Fibroblast of the conjunctiva (primary cell): ENCODE measurements at places on chromosomes 13 and 19.

DNA sequence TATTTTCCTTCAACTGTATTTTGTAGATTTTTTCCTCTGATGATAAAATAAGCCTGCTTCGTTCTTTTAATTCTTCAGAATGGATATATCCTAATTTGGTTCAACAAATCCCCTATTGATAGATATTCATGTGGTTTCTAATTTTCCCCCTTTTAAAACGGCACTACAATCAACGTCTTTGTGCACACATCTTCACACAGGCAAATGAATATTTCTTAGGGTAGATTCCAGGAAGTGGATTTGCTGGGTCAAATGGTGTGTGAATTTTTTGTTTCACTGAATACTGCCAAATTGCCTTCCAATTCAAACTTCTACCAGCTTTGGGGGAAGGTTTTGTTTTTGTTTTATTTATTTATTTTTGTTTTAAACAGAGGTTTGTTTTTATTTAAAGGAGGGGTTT, 287.2 kb downstream of the FOXO1 start:
- DNase-seq: no peak

DNA sequence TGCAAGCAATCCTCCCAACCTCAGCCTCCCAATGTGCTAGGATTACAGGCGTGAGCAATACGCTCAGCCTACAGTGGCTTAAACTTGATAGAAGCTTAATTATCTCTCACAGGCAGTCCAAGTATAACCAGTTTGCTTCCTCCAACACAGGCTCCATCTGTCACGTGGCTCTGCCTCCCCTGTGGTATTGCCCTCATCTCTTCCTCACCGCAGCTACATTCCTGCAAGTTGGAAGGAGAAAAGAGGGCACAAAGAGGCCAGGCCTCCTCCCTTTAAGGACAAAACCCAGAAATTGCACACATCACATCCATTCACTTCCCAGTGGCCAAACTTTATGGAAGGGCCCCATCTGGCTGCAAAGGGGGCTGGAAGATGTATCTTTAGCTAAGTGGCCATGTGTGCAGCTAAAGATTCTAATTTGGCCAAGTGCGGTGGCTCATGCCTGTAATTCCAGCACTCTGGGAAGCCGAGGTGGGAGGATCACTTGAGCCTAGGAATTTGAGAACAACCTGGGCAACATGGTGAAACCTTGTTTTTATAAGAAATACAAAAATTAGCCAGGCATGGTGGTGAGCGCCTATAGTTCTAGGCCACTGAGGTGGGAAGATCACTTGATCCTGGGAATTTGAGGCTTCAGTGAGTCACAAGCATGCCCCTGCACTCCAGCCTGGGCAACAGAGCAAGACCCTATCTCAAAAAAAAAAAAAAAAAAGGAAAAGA, 3.1 kb upstream of the SDHAF1 start:
- no peak for DNase-seq

GRCh38 chr19:29171525-29171924, 41.4 kb downstream of the UQCRFS1 start:
- DNase-seq: no peak

DNA sequence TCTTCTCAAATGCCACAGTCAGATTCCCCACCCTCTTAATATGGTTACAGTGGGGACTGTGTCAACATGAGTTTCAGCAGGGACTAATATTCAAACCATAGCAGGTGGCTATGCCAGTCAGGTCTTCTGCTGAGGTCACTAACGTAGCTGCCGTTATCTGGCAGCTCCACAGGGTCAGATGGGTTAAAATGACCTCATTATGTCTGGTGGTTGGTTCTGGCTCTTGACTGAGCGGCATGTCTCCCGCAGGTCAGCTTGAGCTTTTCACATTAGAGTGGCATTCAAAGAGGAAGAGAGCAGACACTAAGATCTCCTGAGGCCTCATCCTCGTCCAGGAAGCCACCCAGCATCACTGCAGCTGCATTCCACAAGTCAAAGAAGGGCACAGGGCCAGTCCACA, 21.4 kb upstream of the IPO5 start:
- no peak for DNase-seq

DNA sequence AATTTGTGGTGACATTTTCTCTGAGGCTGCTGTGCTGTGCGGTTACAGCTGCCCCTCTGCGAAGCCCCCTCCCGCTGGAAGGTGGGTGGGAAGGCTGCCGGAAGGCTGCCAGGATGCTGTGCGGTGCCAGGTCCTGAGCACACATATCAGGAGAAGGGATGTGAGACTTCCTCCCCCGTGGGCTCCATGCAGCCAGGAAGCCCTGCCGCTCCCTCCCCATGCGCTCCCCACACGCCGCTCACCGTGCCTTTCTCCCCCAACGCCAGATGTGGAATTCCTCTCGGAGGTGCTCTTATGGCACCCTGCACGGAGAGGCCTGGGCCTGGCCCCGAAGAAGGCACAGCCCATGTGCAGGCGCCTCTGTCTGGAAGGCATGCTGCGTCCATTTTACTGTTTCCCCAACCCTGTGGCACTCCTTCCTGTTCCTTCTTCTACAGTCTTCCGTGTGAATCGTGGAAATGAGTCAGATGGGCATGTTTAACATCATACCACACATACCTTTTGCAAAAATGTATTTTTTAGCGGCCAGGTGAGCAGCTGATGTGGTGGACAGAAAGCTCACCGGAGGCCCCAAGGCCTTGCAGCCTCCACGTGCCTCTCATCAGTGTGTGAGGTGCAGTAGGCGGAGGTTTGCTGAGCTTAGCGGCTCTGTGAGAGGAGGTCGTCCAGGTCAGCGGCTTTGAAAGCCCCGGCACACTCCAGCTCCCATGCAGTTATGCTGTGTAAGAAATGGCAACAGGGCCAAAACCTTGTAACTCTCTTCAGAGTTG, 88.0 kb downstream of the ATP11A start:
- no peak for DNase-seq

- DNase-seq: no peak
Observed at GRCh38 chr13:81142306-81142999, 801.5 kb upstream of the SPRY2 start.

- DNase-seq: no peak
Observed at GRCh38 chr13:95420501-95420900, 119.2 kb upstream of the ABCC4 start.

DNA sequence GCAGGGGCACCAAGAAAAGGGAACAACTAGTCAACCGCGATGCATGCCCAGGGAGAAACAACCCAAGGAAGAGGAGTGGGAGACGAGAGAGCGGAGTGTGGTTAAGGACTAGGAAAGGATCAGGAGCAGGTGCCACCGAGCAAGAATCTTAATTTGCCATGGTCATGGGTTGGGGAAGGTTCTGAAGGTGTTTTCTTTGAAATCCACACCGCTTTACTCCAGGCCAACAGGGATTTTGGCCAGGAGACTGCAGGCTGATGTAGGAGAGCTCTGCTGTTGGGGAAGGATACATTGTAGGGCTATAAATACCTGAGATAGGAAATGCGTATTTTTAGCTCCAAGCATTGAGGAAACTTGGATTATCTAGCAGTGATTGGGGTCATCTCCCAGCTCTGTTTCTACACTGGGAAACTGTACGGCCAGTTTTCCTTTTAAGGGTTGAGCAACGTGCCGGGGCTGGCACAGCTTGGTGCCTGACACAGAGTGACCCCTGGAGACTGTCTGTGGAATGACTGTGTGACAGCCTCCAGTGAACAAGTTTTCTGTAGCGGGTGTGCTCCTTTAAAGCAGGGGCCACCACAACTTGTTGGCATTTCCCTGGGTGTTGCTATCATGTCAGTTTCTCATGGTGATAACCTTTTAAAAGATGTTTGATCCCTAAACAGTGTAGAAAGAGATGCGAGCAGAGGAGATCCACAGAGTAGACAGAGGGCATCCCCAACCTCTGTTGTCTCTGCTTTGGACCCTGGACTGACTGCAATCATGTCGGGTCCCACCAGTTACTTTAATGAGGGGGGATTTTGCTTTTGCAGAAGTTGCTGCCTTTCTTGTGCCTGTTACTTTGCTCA, 34.3 kb downstream of the ZNF536 start:
- DNase-seq: no peak

GRCh38 chr13:24216176-24216575, 55.7 kb downstream of the SPATA13 start:
- no peak for DNase-seq

- DNase-seq: no peak
Observed at GRCh38 chr19:1141944-1142343, 32.1 kb downstream of the SBNO2 start.

- no peak for DNase-seq
Observed at GRCh38 chr13:25406377-25406776, 34.6 kb downstream of the ATP8A2 start.

- DNase-seq: no peak
Observed at GRCh38 chr19:36196249-36196648, 18.2 kb downstream of the ZNF565 start.

DNA sequence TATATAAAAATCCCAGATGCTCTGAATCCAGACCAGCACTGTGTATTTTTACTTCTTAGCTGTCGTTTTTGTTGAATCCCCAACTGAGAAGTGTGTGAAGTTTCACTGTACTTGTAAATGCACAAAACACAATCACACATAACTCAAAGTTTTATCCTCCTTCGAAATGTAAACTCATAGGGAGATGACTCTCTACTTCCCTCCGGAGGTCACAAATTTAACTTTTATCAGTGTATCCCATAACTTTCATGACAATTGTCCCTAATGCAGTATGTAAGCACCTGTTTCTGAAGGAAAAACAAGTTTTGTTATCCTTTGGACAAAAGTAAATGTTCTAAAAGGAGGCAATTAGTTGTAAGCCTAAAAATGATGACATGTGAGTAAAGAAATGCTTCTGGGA, 665.0 kb upstream of the SLITRK6 start:
- no peak for DNase-seq

GRCh38 chr13:77902319-77902963, 16.2 kb downstream of the EDNRB start:
- DNase-seq: no peak

DNA sequence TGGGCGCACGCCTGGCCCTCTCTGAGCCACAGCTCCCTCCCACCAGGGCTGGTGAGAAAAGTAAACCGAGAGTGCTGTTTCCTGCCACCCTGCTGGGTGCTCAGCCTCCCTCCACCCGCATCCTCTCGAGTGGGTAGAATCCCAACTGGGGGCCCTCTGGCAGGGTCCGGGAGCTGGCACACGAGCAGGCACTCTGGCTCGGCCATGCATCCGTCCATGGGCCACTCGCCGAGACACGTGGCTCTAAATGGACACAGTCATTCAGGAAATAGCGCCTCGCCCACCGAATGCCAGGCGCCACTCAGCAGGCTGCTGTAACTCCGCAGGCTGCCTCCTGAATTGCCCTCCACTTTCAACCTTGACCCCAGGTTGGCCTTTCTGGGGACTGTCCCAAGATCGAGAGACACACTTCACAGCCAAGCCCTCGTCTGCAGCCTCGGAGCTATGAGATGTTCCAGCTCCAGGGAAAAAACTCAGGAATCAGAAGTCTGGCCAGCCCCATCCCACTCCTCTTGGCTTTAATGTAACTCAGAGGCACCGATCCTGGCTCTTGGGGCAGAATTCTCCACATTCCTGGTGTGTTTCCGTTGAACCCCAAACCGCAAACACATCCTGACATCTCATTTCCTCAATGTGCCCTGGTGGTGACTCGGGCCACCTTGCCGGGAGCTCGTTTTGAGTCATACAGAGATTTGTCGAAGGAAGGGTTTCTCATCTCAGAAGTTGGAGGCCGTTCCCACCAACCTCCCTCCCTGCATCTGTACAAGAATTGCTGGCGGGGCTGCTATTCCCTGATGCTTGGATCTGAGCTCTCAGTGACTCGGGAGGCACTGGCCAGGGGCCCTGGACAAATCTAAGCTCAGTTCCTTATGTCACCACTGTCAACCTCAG, 14.1 kb downstream of the KLF2 start:
- DNase-seq: peak; percentile 24
